ENCODE measurements at places on chromosomes 13 and 19.

DNA sequence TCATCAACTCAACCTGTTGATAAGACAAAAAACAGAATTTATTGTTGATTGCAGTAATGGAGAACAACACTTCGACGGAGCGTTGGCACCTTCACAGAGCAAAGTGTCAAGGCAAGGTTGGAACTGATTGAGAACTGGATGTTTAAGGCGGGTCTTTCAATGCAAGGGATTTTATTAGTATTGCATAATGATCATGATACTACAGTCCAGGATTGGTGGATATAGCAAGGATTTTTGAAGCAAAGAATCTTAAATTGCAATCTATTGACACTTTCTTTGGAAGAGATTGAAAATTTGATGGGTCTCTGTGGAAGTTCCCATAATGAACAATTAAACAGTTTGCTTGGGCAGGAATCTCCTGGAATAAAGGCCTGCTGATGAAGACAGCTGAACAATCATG lies 632 bp upstream of the ZNF235 start:
- DNase-seq = no peak

DNA sequence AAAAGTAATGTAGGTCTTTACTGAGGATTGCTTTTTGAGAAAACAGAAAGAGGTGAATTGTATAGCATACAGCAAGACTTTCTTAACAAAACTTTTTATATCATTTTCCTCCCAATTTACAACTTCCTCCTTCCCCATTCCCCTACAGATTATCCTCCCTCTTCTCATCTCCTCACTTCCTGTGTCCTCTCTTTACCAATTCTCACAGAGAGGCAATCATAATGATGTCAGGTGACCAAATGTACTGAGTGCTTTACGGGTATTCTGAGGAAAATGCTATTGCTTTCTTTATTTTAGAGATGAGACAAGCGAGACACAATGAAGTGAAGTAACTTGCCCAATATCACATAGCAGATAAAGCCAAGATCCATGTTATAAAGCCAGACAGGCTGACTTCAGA lies 1.7 kb upstream of the MTMR6 start:
- no peak for DNase-seq

DNA sequence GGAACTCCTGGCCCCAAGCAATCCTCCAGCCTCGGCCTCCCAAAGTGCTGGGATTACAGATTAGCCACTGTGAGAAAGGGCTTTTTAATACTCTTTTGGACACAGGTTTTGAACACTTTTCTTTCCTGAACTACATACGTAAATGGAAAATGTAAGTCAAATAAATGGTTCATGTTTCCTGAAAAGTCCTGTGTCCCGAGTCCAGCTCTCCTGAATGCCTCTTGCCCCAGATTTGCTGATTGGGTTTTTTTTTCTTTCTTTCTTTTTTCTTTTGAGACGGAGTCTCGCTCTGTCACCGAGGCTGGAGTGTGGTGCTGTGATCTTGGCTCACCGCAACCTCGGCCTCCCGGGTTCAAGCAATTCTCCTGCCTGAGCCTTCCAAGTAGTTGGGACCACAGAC lies 24.5 kb downstream of the PTPRS start:
- no peak for DNase-seq

DNA sequence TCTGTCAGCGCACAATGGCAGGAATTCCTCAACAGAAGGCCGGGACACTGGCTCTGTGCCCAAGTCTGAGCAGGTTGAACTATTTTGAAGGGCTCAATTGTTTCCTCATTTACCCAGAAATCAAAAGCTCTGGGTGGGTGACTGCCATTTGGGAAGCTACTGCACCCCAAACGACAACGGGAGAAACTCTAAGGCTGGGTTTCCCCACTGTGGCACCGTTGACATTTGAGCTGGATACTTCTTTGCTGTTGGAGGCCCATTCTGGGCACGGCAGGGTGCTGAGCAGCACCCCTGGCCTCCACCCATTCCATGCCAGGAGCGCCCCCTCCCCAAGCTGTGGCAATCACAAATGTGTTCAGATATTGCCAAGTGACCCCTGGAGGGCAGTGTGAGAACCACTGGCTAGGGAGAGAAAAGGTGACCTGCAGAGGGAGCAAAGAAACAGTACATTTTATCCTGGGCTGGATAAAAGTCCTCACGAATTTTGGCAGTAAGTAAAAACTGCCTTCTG lies 62.5 kb downstream of the RFX2 start:
- peak; percentile 17 for DNase-seq

GRCh38 chr19:47231215-47232054 lies 436 bp upstream of the BBC3 start:
- DNase-seq = peak; percentile 67

- no peak for DNase-seq
Measured at GRCh38 chr13:65461590-65461989, 1768.5 kb downstream of the PCDH9 start.

DNA sequence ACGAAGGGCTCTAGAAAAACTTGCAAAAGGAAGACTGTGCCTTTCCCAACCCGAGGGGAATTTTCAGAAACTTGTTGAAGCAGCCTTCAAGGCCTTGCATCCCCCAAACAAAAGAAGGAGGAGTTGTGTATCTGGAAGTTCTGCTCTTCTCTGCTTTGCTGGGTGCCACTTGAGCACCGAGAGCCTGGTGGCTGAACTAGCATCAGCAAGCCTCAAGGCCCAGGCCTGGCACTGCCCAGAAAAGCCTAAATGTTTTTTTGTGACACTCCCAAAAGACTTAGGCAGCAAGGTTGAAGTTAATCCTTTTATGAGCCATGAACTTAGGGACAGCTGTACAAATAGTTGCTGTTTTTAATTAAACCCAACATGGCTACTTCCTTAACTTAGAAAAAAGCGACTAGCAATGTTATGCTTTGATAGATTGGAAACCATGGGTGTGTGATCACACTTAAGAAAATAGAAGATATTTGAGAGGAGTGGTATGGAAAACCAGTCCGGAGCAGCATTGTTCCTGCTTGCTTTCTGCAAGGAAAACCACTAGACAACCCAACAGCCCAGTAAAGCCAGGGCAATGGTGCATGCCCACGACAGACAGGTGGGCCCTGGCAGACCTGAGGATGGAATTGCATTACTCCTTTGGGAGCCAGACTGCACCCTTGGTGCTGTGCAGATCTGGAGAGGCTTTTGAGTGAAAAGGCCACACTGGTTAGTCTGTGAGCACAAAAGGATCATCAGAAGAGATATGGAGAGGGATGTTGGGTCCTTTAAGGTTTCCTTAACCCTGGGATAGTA lies 788 bp upstream of the DLEU7 start:
- no peak for DNase-seq
